ENCODE measurements at places on chromosomes 16 and 17.

GRCh38 chr17:7114875-7115614, 423 bp upstream of the ASGR2 start:
- no peak for DNase-seq

DNA sequence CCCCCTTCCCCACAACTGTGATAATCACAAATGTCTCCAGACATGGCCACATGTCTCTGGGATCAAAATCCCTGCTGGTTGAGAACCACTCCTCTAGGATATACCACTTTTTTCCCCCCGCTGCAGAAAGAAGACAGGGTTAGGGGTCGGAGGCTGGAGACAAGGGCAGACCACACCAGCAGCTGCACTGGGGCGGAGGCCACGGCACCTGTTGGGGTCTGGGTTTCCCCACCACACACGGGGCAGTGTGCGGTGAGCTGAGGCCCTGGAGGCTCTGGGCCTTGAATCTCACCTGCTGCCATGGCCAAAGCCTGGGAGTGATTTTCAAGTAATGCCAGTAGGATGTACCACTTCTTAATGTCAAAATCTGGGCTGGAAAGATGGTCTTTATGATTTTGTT, 320.5 kb downstream of the SNX29 start:
- DNase-seq, result no peak

DNA sequence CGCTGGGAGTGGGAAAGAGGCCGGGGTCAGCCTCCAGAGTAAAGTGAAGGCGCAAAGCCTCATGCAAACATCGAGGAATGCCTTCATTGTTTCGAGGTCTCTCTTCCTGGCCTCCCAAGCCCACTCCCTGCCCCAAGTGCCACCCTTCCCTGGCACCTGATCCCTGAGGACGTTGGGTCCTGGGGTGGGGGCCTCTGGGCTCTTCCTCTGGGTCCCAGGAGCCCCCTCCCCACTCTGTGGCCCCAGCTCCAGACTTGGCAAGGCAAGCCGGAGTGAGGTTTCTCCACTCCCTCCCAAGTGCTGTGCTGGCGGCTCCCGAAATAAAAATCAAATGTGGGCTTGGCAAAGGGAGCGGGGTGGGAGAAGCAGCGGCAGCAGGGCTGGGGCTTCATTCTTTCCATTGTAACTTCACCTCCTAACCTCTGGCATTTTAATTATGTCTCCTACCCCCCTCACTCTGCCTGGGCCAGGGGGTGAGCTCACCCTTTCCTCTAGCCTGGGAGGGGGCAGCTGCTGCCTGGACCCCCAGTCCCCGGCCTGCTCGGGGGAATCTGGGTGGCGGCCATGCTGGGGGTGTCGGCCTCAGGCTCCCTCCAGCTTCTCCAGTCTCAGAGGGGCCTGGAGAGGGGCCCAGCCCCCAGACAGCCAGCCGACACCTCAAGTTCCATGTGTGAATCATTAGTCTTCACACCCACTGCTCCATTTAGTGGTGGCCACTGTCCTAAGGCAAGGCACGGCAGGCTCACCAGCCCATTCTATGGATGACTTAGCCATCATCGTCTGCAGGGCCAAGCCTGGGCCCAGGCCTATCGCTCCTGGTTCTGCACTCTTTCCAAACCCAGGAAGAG, 14.6 kb upstream of the TMEM92 start:
- DNase-seq, result no peak

GRCh38 chr17:78876094-78876597, 26.9 kb downstream of the CEP295NL start:
- DNase-seq, result no peak

DNA sequence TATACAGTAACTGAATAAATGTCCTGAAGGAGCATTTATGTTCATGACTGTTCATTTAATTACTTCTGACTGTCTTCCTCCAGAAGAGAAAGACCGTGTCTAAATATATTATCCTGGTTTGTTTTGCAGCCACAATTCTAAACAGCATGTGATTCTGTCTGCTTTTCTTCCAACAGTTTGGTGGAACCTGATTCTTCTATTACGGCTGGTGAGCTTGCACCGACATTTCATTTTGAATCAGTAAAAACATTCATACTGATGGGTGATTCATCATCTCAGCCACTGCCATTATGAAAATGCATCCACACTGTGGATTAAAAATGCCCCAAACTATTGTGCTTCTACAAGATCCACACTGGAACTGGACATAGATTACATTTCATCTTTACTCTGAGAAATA, 16.9 kb downstream of the KNOP1 start:
- no peak for DNase-seq

DNA sequence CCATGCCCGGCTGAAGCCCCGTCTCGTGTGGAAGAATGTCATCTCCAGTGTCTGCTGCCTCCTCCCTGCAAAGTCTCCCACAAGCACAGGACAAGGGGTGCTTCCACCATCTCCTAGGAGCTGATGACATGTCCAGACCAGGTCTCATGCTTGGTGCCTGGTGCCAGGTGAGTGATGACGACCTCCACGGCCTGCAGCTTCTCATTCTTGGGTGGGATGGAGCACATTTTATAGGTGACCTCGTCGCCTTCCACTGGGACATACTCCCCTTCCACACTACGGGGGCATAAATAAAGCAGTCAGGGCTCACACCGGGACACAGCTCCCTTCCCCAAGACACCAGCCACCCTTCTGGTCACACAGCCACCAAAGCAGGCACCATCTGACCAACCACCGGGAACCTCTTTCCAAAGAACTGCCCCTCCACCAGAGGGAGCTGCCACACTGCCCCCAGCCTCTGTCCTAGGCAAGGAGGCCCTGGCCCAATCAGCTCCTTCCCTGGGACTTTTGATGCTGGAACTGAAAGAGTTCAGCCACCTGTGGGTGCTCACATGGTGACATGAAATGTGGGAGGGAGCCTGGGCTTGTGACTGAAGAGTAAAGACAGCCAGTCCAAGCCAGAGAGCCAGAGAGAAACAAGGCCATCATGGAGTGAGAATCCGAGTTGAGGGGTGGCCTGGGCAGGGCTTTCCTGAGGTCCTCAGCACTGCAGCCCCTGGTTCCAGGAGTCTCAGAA, 13.6 kb downstream of the CARHSP1 start:
- no peak for DNase-seq

GRCh38 chr16:10080051-10080772, 102.0 kb downstream of the GRIN2A start:
- peak; percentile 62 for DNase-seq

- no peak for DNase-seq
These were observed 25.6 kb upstream of the CRISPLD2 start for GRCh38 chr16:84794186-84794585.

Measured in ACHN (cell line).